ENCODE measurements at places on chromosomes 12 and 14. TPM values are rescaled to one million over a fixed set of nuclear protein-coding genes. Genes with fewer than 3 reads are reported as not detected.

KIF26A gene
- 3.7 TPM for total RNA-seq

- DNase-seq = no peak
These were observed 66.0 kb upstream of the GTF2A1 start for GRCh38 chr14:81286574-81287370.

- DNase-seq = no peak
These were observed 7.8 kb downstream of the IRAK3 start for GRCh38 chr12:66196806-66197205.

DNA sequence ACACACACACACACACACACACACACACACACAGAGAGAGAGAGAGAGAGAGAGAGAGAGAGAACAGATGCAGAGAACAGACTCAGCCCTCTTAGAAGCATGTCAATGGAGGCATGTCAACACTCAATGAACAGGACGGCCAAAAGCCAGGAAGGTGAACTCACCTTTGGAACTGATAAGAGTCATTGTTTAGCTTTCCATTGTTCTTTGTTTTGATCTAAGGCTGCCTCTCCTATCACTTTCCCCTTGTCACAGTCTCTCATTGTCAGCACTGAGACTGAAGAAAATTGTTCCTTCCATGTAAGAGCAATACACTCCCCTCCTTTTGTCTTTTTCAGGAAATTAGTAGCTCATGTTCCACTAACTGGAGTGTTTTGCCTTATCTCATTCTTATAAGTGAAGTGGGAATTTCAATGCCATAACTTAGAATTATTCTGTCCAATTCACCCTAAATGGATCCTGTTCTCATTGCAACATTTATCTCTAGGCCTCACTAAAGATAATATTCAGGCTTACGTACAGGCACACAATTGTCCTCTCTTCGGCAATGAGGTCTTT, 218.0 kb downstream of the DUSP6 start:
- DNase-seq = peak; percentile 20

GRCh38 chr12:2057041-2057794, 4.4 kb downstream of the CACNA1C start:
- DNase-seq = peak; percentile 37

PTGER2 gene
- 3.9 TPM for total RNA-seq

DNA sequence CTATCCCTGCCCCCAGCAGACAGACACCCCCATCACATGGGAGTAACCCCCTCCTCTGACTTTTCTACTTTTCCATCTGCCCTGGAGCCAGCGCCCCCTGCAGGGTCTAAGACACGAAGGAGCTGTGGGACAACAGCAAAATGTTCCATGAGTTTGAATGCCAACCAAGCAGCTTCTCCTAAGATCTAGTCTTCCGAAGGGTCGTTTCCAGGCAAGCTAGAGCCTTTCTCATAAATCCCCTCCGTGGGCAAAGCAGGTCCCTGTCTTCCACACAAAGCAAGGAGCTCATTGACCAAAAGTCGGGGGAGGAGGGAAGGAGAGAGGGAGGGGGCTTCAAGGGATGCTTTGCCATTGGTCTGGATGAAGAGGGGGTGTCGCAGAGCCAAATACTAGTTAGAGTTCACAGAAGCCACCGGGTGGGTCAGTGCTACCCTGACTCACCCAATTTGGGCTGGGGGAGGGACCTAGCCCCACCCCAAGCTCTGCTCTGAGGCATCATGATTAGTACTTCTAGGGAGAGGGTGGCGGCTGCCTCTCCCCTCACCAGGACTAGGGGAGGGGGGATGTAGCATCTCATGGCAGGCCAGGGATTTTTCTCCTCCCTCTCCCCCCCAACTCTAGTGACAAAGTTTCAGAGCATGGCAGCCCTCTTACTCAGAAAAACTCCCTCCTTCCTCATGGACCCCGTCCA, 1.6 kb downstream of the MSI1 start:
- DNase-seq = no peak

GRCh38 chr12:79295572-79295971, 395.2 kb downstream of the PAWR start:
- DNase-seq = no peak

- no peak for DNase-seq
These were observed 330.5 kb downstream of the PAWR start for GRCh38 chr12:79360286-79360685.

GRCh38 chr12:50557421-50557820, 52.6 kb downstream of the DIP2B start:
- no peak for DNase-seq

DNA sequence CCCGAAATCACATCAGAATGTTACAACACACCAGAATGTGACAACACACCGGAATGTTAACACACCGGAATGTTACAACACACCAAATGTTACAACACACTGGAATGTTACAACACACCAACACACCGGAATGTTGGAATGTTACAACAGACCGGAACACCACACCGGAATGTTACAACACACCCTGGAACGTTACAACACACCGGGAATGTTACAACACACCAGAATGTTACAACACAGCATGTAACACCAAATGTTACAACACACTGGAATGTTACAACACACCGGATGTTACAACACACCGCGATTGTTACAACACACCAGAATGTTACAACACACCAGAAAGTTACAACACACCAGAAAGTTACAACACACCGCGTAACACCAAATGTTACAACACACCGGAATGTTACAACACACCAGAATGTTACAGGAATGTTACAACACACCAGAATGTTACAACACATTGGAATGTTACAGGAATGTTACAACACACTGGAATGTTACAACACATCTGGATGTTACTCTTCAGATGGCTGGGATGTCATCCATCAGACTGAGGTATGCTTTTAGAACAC, 21.1 kb downstream of the CHFR start:
- no peak for DNase-seq
